ENCODE measurements at places on chromosomes 12 and 14.

DNA sequence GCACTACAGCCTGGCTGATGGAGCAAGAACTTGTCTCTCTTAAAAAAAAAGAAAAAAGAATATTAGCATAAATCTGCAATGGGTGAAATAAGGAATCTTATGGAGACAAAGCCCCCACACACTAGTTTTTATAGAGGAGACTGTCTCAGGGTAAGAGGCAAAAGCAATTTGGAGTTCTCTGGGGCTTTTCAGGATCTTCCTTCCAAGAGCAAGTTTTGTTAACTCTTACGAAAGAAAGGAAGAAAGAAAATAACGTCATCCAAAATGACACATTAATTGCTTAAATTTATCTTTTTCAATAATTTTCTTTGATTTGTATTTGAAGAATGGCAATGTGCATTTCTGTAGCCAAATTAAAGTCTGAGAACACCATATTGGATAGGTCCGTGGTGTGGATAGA lies 3.8 kb downstream of the PDE6H start:
- no peak for DNase-seq

DNA sequence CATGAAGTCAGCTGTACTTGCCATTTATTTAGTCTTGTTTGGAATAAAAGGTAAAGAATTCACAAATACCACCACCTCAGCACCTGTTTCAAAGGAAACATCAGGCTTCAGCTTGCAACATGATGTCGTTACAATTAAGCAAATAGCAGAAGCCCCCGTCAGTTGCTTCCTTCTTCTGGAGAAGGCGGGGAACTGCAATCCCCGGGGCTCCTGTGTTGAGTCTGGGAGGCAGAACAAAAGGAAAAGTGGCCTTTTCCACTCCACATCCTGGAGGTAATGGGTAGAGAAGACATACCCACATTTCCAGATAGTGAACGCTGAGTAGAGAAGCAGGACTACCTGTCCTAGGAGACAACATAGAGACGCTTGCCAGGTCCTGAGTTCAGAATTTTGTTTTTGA lies 92.8 kb downstream of the DNAH10 start:
- no peak for DNase-seq

DNA sequence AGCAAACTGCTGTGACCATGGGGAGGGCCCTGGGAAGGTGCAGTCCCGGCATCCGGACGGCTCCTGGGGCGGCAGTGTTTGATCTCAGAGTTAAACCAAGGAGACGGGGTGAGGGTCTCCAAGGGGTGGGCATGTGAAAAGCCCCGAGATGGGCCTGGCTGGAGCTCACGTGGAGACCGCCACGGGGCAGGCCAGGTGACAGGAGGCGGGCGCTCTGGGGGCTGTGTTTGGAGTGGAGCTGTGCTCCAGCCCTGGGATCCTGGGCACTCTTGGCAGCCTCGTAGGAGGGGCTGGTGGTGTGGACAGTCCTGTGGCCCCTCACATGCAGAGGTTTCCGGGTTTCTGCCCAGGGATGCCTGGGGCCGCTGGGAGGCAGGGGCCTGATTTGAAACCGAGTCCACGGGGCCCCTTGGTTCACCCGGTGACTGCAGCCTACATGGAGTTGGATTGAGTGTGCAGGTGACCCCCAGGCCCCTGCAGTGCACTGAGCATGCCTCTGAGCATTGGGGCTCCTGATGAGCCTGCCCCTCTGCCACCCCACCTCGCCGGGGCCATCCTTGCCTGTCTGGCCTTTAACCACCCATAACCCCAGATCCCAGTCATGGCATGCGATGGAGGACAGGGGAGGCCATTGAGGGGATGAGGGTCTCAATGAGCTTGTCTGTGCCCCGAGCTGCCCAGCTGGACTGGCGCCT lies 8.4 kb downstream of the KIF26A start:
- DNase-seq = no peak

DNA sequence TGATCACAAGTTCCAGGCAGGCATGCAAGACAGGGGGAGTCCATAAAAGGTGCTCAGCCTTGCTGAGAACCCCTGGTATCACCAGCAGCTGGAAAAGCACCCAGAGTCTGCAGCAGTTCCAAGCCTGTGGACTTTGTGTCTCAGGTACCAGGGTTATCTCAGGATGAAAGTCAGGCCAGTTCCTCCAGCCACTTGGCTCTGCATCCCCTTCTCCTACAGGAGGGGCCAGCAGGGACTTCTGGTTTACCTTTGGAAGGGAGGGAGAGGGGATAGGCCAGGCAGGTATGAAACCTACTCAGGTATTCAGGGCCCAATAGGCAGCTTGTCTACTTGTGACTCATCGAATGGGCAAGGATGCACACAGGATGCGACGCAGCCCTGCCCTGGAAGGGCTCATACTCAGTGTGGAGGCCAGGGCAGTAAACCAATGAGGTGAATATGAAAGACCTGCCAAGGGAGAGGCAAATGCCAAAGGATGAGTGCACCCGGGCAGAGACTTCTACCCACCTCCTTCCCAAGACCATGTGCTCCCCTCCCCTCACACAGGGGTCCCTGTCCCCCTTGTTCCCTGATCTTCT lies 148.2 kb downstream of the SLC38A6 start:
- no peak for DNase-seq

DNA sequence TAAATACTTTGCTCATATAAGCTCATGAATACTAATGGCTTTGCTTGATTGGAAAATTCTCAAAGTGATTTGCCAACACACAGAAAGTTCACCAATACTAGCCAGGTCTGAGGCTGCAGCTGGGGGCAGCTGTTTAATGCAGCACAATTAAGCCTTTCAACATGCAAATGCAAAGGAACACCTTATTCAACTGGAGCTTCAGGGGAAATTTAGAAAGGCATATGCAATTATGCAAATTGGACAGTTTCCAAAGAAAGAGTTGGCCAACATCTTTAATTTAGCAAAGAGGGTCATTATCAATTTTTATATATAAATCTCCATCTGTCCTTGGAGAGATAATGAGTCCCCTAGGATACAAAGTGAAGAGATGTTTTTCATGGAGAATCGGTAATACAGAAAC lies 40.2 kb upstream of the OTOGL start:
- DNase-seq = no peak

- no peak for DNase-seq
Observed at GRCh38 chr12:110100315-110100970, 23.7 kb upstream of the IFT81 start.

- DNase-seq = no peak
Observed at GRCh38 chr14:41570415-41571155, 36.1 kb upstream of the LRFN5 start.

- no peak for DNase-seq
Observed at GRCh38 chr14:50091240-50091913, 25.0 kb downstream of the VCPKMT start.

DNA sequence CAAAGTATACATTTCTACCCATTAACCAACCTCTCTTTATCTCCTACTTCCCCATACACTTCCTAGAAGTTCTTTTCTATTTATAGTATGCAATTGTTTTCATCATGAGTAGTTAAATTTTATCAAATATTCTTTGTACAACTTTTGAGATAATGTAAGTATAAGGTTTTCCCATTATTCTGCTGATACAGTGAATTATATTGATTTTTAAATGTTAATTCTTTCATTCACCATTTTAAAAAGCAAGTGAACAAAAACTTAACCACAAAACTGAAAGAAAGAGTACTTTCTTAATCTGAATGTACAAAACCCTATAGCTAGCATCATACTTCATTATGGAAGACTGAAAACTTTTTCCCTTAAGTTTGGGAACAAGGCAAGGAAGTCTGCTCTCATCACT lies 9.5 kb upstream of the SLCO1B3 start:
- no peak for DNase-seq

GRCh38 chr12:68290126-68290525 lies 36.7 kb upstream of the IL22 start:
- DNase-seq = no peak

- DNase-seq = no peak
Observed at GRCh38 chr12:78156751-78157150, 326.1 kb downstream of the NAV3 start.

GRCh38 chr12:70724444-70724843 lies 87.2 kb upstream of the PTPRB start:
- no peak for DNase-seq

DNA sequence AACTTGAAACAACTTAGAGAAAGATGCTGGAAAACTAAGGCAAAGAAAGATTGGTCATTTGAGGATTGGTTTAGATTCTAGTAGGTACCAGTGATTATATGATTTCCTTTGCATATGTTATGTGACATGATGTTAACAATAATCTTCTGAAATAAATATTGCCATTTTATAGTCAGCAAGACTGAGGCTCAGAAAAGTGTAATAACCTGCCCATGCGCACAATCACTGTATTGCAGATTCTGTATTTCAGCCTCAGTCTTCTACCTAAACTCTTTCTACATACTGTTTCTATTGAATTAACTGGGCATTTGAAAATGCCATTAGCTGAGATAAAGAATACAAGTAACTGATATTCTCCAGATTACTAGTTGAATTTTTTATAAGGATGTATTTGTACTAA lies 61.3 kb downstream of the FGD4 start:
- DNase-seq = no peak

DNA sequence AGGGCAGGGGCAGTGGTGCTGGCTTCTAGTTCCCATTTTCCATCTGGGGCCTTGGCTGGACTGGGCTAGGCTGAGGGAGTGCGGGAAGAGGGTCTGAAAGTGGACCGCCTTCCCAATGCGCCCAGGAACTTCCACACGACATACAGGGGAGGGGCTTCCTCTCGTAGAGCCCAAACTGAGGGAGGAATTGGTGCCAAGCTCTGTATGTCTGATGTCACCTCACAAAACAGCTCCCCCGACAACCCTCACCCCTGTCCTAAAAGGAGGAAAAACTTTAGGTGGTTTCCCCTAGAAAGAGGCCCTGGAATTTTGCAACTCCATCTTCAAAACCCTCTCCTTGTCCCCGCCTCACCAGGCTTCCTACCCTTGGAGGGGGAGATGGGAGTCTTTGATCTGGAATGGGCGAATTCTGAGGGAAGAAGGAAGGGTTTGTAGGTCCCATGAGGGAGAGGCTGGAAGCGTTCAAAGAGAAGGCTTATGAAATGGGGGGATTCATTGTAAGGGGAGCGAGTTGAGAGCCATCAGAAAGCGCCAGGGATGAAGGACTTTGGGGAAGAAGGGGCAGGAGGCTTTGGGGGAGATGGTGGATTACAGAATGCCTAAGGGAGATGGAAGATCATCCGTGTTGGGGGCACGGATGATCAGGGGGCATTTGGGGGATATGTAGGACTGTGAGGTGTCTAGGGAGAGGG lies 844 bp downstream of the GLTP start:
- no peak for DNase-seq

DNA sequence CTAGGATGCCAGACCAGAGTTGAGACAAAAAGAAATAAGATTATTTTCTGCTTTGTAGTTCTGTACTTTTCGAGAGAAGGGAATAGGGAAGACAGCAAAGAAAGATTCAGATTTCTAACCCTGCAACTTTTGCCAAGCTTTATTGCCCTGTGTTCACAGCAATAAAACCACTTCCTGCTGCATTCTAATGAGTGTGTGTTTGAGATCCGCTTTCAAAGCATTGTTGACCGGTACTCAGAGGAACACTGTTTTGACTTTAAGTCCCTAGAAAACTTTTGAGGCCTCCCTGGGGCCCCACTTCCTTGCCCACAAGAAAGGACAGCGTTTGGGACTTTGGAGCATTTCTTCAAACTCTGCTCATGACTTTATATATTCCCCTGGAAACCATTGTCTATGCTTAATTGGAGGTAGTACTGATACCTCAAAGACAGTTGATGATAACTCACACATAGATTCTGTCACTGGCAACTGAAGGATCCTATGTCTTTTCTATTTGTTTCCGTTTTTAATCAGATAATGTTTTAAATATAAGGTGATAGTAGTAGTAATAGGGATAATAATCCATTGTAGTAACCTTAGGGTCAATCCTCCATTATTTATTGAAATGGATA lies 1.3 kb downstream of the RNASE6 start:
- no peak for DNase-seq

All from nucleus accumbens (tissue), 56 donors.